ENCODE measurements at places on chromosomes 2 and 18. TPM values are rescaled to one million over a fixed set of nuclear protein-coding genes. Genes with fewer than 3 reads are reported as not detected.

Gene SLC40A1
- 13.4 TPM for total RNA-seq

Gene PLGLB2
- 0.87 TPM for total RNA-seq

Gene CKAP2L
- 20.7 TPM for total RNA-seq

Gene TTN
- 1.1 TPM for total RNA-seq

Gene ERICH2
- 1.4 TPM for total RNA-seq

Gene BOLL
- total RNA-seq: not detected

DNA sequence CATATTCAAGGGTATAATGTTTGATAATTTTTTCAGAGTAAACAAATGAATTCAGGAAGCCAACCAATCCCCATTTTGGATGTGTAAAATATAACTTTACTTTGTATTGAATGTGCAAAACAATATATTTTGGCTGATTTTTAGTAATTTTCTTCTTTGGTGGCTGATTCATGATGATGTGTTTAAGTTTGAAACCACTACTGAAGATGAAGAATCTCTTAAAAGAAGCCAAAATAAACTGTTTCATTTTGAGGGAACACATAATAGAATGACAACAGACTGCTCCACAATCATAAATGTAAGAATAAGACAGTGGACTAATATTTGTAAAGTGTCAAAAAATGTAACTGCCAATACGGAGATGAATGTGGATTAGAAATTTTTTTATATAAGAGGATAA lies 52.5 kb upstream of the TRIM43 start:
- H3K27ac ChIP-seq: no peak overlapping the region
- H3K4me3 ChIP-seq: no peak overlapping the region
- no peaks in the 10 kb centered on the region for H3K27me3 ChIP-seq
- H3K4me1 ChIP-seq: no peaks in the 10 kb centered on the region
- no peak for DNase-seq

- no peak overlapping the region for H3K4me3 ChIP-seq
- H3K4me1 ChIP-seq: peaks cover 19% of the 10 kb centered on the region
- H3K27me3 ChIP-seq: no peaks in the 10 kb centered on the region
- DNase-seq: no peak
- no peak overlapping the region for H3K27ac ChIP-seq
Observed at GRCh38 chr2:109379507-109379906, 234.3 kb downstream of the SEPTIN10 start.

DNA sequence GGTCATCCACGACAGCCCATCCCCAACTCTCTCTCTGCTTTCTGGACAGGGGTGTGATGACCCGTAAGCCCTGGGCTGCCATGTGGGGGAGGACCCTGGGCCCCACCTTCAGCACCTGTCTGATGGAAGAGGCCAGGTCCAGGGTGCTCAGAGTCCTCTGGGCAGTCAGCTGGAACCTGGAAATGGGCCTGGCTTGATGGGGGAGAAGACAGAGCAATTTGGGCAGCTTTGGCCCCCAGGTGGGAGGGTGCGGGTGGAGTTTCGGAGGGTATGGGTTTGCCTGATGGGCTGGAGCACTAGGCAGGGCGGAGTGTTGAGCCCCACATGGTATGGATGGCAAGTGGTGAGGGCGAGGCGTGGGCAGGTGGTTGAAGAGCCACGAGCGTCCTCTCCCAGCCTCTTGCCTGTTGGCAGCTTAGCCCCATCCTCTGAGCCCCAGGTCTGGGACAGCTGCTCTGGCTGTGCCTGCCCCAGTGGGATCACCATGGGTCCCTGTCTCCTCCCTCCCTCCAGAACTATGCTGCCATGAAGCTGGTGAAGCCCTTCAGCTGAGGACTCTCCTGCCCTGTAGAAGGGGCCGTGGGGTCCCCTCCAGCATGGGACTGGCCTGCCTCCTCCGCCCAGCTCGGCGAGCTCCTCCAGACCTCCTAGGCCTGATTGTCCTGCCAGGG lies 232.7 kb downstream of the DYSF start:
- H3K4me1 ChIP-seq: no peaks in the 10 kb centered on the region
- H3K27me3 ChIP-seq: no peaks in the 10 kb centered on the region
- DNase-seq: no peak
- H3K4me3 ChIP-seq: no peak overlapping the region

GRCh38 chr2:176691471-176691870 lies 422.2 kb downstream of the MTX2 start:
- no peaks in the 10 kb centered on the region for H3K4me1 ChIP-seq
- no peaks in the 10 kb centered on the region for H3K36me3 ChIP-seq
- no peak overlapping the region for H3K27ac ChIP-seq
- DNase-seq: no peak

DNA sequence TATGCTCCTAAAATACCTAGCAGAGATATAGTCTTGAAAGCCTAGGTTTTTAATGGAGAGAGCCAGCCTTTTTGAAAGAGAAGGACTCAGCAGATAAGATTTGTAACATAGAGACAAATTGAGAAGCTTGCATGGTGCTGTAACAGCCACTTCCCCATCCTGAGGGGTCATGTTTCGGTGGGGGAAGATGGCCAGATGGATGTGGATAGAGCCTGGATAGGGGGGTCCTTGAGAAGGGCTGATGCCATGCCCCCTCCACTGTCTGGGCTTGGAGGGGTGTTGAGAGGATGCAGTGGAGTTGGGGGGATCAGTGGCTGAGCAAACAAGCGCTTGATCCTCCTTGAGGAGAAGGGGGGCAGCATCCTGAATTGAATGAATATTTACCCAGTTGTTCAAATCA lies 178.0 kb upstream of the HS6ST1 start:
- no peak overlapping the region for H3K4me3 ChIP-seq
- no peak overlapping the region for H3K27ac ChIP-seq
- H3K4me1 ChIP-seq: no peaks in the 10 kb centered on the region
- H3K27me3 ChIP-seq: peaks cover 15% of the 10 kb centered on the region
- no peaks in the 10 kb centered on the region for H3K36me3 ChIP-seq
- no peak for DNase-seq

DNA sequence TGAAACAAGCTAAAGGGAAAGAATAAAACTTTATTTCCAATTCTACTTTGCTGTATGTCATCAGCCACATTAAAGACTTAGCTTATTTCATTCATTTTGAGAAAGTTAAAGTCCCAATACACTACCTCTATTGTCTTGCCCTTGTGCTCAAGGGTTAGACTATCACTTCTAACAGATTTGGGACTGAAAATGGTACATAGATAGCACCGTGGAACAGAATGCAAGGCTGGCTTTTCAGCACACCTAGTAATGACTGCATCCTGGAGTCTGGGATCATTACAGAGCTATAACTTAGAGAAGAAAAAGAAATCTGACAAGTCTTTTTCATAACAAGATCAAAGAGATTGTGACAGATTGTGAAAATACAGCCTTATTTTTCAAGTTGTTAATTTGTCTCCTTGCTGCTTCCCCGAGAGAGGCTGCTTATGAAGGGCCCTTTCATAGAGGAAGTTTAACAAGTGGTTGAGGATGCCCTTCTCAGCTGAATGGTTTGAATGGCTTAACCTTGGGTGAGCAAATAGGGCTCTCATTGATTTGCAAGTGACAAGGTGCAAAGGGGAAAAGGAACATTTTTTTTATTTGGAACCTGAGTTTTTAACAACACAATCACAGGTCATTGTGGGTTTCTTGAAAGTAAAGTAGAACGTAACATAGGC lies 371.8 kb downstream of the EPHA4 start:
- H3K4me3 ChIP-seq: no peak overlapping the region
- no peaks in the 10 kb centered on the region for H3K36me3 ChIP-seq
- 0 out of 2 replicates have a peak, but pooled peaks cover 1% of the 10 kb centered on the region for H3K4me1 ChIP-seq
- no peak overlapping the region for H3K27ac ChIP-seq
- DNase-seq: no peak

DNA sequence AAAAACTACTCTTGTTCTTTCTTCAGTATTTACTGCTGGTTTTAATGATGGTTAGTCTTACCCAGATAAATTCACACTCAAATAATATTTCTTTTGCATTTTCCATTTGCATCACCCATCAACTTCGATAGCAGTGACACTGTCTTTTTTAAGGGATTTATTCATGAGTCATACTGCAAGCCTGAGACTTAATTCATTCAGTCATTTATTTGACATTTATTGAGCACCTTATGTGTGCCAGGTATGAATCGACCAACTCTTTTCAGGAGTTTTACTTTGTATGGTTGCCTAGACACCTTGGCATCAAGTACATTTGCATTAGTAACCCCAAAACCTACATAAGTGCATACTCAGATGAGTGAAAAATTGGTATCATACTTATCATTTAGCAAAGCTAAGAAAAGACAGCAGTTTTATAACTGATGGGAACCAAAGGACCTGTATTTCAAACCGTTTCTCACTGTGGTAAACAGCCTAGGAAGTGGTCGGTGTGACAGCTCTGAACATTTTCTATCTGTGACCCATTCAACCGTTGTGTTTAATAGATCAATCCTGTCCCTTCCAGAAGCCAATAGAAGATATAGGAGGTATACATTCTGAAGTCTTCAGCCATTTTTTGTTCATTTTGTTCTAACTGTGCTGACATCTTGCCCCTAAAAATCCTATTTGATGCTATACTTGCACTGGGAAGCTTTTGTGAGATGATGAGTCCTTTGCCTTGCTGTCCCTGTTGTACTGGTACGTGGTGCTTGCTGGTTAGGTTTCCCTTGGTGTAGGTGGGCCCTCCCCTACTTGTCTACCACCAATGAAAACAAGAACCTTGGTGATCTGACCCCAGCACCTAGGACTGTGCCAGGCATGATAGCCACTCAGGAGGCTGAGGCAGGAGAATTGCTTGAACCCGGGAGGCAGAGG lies 484.7 kb upstream of the RAB12 start:
- no peaks in the 10 kb centered on the region for H3K36me3 ChIP-seq
- peak overlapping the region; percentile 57 for H3K27ac ChIP-seq
- no peak overlapping the region for H3K4me3 ChIP-seq
- H3K4me1 ChIP-seq: peaks cover 40% of the 10 kb centered on the region
- DNase-seq: peak; percentile 70

DNA sequence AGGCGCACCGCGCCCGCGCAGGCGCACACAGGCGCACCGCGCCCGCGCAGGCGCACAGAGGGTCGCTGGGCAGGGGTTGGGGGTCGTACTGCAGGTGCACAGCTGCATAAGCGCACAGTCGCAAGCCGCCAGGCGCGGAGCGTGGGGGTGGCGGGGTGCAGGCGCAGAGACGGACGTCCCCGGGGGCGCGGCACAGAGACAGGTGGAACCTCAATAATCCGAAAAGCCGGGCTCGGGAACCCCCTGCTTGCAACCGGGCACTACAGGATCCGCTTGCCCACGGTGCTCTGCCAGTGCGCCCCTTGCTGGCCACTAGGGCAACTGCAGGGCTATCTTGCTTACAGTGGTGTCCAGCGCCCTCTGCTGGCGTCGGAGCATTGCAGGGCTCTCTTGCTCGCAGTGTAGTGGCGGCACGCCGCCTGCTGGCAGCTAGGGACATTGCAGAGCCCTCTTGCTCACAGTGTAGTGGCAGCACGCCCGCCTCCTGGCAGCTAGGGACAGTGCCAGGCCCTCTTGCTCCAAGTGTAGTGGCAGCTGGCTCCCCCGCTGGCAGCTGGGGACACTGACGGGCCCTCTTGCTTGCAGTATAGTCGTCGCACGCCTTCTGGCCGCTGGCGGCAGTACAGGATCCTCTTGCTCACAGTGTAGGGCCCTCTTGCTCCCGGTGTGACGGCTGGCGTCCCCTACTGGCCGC lies 34.9 kb downstream of the FAM110C start:
- no peaks in the 10 kb centered on the region for H3K4me1 ChIP-seq
- no peaks in the 10 kb centered on the region for H3K36me3 ChIP-seq
- H3K4me3 ChIP-seq: no peak overlapping the region
- H3K27ac ChIP-seq: no peak overlapping the region
